ENCODE measurements at places on chromosomes 7 and 10.

DNA sequence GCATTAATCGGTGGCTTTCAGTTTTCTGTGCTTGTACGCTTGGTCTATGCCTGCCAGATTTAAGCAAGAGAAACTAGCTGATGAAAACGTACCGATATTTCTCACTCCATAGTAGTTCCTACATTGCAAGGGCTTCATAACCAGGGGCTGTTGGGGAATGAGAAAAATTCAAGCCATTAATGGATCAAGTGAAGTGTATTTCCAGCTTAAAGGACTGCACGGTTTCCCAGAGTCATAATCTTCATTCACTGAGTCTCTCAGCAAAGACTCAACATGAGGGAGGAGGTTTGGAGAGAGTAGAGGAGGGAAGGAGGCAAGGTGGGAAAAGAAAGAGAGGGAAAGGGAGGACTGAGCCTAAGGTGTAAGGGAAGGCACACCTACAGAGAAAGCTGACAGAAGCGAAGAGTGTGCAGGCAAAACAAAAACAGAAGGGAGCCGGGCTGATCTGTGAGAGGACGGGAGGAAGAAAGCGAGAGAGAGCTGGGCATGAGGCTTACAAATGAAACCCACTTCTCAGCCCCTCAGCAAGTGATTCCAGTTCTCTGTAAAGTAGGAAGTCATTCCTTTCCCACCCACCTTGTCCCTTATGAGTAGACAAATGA lies 625 bp downstream of the GIMAP2 start:
- DNase-seq: no peak

- DNase-seq: no peak
These were observed 75.9 kb upstream of the HGF start for GRCh38 chr7:81845744-81846241.

GRCh38 chr10:113056030-113056429 lies 106.0 kb downstream of the TCF7L2 start:
- no peak for DNase-seq

DNA sequence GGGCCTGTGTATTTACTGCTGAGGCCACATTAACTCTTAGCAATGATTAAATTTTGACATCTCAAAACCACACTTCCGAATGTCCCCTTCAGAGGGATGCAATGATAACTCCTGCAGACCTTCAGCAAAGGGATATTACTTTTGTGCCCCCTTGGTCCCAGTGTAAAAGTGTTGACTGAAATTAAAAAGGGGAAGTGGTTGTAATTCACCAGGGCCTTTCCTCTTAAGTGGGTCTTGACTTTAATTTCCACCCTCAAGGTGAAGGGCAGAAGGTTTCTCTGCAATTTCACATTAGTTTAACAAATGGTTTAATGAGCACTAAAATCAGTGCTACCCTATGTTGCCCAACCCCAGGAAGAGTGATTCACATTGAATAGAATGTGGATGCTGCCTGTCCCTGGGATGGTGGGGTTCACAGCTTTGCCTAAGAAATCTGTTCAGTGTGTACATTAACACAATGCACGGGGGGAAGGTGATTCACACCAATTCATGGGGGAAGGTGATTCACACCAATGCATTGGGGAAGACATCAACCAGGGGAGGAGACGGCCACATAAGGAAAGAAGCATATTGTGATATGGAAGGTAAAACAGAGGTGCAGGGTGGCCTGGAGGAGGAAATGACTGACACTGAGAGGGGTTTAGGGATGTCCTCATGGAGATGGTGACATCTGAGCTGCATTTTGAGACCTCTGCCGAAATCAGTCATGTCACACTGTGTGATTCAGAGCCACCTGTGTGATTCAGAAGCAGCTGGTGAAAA lies 19.4 kb upstream of the TNS3 start:
- DNase-seq: no peak

- DNase-seq: no peak
These were observed 19.4 kb downstream of the NOBOX start for GRCh38 chr7:144384071-144384470.

DNA sequence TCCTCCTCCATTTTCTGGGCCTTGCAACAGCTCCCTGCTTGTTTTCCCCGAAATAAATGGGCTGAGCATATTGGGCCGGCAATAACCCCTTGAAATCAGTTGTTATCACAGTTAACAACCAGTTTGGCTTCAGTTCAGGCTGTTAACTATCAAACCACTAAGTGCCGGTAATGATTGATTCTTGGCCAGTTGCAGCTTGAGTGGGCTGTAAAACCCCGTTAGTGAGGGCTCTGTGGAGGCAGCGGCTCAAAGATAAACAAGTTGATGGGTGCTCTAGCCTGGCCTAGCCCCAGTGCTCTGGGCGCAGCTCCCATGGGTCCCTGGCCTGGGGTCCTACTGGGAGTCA lies 8.3 kb downstream of the FGF8 start:
- no peak for DNase-seq

GRCh38 chr7:155363852-155364600 lies 66.3 kb downstream of the INSIG1 start:
- DNase-seq: no peak

DNA sequence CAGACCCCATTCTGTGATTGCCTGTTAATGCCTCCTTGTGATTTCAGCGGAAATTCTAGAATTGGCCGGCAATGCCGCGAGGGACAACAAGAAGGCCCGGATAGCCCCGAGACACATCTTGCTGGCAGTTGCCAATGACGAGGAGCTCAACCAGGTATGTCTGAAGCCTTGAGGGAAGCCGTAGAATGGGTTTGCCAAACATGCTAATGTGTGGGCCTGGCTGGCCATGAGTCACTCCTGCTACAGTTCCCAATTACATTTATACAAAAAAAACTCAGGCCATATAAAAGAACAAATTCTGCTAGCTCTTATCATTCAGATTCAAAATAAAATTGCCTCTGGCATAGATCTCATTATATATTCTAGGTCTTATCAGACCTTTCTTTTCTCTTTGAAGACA lies 37.4 kb downstream of the MACROH2A2 start:
- no peak for DNase-seq

All from T follicular helper cell (primary cell).